ENCODE measurements at places on chromosomes 3 and 15. TPM values are rescaled to one million over a fixed set of nuclear protein-coding genes. Genes with fewer than 3 reads are reported as not detected.

GRCh38 chr15:69781411-69782125 is 316.1 kb downstream of the TLE3 start:
- DNase-seq, result no peak

DNA sequence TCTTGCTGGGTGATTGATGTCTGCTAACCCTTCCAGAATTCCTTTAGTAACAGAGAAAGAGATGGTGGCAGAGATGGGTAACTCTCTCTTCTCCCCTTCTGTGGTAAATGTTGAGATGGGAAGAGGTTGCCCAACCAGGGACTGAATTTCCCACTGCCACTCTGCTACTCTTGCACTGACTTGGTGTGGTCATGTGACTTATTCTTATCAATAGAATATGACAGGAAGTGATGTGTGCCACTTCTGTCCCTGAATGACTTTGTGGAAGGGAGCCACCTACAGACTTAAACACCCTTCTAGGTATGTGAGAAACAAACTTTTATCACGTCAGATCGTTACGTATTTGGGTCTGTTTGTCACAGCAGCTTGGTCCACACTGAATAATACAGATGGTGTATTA is 132.9 kb downstream of the ZNF621 start:
- no peak for DNase-seq

- DNase-seq, result no peak
Measured at GRCh38 chr3:18481946-18482548, 56.9 kb upstream of the SATB1 start.

DNA sequence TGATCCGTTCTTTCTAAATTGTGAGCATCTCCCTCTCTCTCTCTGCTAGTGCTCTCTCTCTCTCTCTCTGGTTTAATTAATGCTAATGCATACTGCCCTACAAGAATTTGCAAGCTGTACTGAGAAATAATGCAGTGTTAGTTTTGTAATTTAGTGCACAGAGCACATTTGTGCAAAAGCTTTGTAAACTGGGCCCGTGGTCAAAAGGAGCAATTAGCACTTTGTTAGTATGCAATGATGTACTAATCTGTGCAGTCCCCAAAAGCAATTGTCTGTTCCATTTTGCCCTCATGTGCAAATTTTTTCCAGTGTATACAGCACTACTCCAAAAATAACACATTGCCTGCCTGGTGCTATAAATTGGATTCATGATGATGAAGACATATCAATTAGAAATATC is 184.6 kb upstream of the CMC1 start:
- DNase-seq, result no peak

The RARB gene
- total RNA-seq, result 21.6 TPM

GRCh38 chr15:74283368-74283767 is 47.2 kb downstream of the CCDC33 start:
- no peak for DNase-seq

The CFAP91 gene
- 0.43 TPM for total RNA-seq

DNA sequence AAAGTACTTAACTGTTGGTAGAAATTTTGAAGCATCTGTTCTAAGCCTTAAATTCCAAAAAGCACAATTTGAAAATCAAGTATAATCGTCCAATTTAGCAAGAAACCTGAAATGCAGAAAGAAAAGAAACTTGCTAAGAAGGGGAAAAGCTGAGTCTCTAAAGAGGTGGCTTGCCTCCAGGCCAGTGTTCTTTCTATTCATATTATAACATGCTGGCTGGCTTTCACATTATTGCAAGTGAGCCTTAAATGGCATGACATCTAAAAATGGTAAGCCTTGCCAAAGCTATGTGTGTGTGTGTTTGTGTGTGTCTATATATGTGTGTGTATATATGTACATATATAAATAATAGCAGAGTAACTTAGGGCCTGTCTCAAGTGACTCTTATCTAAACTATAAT is 89.5 kb downstream of the FGF12 start:
- DNase-seq, result no peak

The SERINC4 gene
- under 0.01 TPM for total RNA-seq

Measured in fibroblast of villous mesenchyme (primary cell).